ENCODE measurements at places on chromosomes 7 and 10.

GRCh38 chr10:92573798-92574547, at the start of gene IDE:
IDE (minus strand) TSS chr10:92574093; CDS start chr10:92574019, 74 bp downstream.
- DNase-seq, result peak; percentile 60

- no peak for DNase-seq
These were observed 5.6 kb upstream of the NRCAM start for GRCh38 chr7:108461840-108462239.

GRCh38 chr7:12802070-12802469, 114.6 kb downstream of the ARL4A start:
- DNase-seq, result no peak

- no peak for DNase-seq
These were observed 26.1 kb upstream of the ACTR3B start for GRCh38 chr7:152733286-152733934.

DNA sequence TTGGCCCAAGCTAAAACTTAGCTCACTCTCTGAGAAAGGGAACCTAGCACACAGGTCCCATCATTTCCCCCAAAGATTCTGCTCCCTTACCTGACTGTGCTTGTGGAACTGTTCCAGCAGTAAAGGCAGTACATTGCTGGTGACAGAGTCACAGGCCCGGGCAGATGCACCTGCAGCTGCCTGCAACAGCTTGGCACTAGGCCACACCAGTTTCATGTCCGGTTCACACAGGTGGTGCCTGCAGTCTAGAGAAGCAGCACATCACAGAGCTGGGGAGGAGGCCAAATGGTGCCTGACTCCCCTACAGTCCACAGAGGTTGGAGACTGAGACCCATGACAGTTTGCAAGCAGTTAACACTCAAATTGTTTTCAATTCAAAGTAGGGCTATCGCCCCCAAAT, 22.2 kb downstream of the ZDHHC16 start:
- no peak for DNase-seq

DNA sequence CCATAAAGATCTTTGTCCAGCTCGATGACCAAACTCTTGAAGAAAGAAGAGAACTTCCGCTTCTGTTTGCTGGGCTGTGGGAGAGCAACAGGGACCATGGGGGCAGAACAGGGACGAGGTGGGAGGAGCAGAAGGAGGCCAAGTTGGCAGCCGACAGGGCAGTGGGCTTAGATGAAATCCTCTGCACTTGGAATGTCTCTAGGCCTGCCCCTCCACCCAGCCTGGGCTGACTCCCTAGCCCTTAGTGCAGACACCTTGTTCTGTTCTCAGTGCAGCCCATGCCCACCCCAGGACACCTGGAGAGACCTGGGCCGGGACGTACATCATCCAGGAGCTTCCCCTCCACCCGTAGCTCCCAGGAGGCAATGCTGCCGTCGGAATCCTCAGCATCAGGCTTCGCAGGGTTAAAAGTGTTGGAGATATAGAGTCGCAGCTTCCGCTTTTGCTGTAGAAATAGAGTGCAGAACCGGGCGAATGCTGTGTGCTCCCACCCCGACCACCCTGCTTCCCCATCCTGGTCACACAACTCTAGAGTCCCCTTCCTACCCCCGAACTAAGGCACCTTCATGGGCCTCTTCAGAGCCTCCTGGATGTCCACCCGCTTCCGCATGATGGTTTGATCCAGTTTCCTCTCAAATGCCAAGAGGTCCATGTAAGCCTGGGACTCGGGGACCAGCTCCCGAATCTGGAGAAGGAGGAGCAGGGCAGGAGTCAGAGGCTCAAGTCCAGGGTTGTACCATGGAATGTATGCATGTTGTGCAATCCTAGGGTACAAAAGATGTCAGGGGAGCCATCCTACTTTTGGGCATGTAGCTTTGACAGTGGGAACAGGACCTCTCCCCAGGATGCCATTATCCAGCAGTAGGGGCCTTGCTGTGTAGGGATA, 6.1 kb downstream of the SMARCD3 start:
- no peak for DNase-seq

- DNase-seq, result no peak
These were observed 26.4 kb downstream of the STEAP1 start for GRCh38 chr7:90180649-90181048.

GRCh38 chr7:41682422-41682821, 20.5 kb downstream of the INHBA start:
- no peak for DNase-seq

DNA sequence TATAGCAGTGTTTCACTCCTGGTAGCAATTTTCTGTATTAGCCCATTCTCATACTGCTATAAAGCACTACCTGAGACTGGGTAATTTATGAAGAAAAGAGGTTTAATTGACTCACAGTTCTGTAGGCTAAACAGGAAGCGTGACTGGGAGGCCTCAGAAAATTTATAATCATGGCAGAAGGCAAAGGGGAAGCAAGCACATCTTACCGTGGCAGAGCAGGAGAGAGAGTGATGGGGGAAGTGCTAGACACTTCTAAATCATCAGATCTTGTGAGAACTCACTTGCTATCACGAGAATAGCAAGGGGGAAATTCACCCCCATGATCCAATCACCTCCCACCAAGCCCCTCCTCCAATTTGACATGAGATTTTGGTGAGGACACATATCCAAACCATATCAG, 131.6 kb upstream of the EFCAB10 start:
- DNase-seq, result no peak

- DNase-seq, result no peak
These were observed 9.4 kb downstream of the BRAT1 start for GRCh38 chr7:2545746-2546425.

DNA sequence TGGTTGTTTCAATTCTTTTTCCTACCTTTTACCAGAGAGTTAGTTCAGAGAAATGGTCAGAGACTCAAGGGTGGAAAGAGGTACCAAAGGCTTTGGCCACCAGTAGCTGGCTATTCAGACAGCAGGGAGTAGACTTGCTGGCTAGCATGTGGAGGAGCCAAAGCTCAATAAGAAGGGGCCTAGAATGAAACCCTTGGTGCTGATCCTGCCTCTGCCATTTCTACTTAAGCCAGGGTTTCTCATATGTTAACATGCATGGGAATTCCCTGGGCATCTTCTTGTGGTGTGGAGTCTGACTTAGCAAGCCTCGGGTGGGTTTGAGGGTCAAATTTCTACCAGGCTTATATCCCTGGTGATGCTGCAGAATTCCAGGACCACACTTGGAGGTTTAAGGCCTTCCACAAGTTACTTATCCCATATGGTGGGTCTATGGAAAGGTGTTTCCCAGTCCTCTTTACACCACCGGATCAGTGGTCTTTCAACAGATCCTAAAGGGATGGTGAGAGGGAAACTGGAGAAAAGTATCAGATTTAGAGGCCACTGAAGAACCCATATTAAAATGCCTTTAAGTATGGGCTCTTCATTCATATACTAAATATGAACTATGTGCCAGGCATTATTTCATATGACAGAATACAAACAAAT, 3.2 kb downstream of the IL6 start:
- DNase-seq, result no peak

- DNase-seq, result no peak
These were observed 98.1 kb downstream of the SDHAF3 start for GRCh38 chr7:97215556-97215955.

DNA sequence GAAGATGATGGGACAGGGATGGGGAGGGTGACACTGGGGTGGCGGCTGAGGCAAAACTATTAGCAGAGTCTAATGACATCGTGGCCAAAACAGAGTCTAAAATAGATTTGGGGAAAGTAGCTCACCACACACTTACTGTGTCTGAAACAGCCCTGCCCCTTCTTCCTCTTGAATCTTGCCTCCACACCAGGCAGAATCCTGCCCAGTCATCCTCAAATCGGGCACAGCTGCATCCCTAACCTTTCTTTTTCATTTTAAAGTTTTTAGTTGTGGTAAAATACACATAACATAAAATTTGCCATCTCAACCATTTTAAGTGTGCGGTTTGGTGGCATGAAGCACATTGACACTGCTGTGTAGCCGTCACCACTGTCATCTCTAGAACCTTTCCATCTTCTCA, 90.0 kb downstream of the PRKAG2 start:
- DNase-seq, result no peak

GRCh38 chr7:2059964-2060700, 172.6 kb downstream of the MAD1L1 start:
- no peak for DNase-seq

- DNase-seq, result no peak
These were observed 142.0 kb upstream of the PRKCQ start for GRCh38 chr10:6721964-6722615.

- no peak for DNase-seq
These were observed 181.2 kb downstream of the BBS9 start for GRCh38 chr7:33310546-33310945.

- no peak for DNase-seq
These were observed 135.7 kb downstream of the SDK1 start for GRCh38 chr7:3436746-3437145.

GRCh38 chr10:88642963-88643362, 21.3 kb upstream of the LIPF start:
- DNase-seq, result no peak

GRCh38 chr7:53325061-53325460, 289.6 kb downstream of the POM121L12 start:
- no peak for DNase-seq

GRCh38 chr10:114470956-114471905, 66.9 kb upstream of the AFAP1L2 start:
- peak; percentile 49 for DNase-seq

GRCh38 chr10:118621304-118621942, 26.0 kb upstream of the PRLHR start:
- no peak for DNase-seq

- DNase-seq, result no peak
These were observed 103.0 kb downstream of the VOPP1 start for GRCh38 chr7:55469271-55469681.

DNA sequence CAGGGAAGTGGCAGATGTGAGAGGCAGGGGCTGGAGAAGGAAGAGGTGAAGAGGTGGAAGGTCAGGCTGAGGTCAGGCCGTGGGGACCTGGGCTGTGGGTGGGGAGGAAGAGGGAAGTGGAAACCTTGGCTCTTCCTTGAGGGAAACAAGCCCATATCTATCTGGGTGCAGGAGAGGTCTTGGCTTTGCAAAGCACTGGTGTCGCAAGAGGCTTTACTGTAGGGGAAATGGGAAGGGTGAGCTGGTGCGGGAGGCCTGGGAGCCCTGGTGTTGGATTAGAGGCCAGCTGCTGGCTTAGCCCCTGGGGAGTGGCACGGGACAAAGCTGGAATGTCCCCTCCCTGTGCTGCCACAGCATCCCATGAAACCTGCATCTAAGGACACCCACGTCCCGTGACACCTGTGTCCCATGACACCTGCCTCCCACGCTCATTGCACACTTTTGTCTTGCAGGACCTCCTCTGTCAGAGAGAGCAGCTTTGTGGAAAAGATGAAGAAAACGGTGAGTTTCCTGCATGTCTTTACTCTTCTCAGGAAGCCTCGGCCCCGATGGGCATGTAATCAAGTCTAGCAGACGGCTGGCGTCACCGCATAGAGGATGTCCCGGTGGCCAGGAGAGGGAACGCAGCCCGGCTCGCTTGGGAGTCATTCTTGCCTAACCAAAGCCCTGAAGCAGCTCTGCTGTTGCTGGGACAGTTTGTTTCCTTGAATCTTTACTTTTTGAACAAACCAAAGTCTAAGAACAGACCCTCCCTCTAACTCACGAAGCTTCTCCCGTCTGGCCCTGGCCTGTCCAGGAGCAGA, 22.2 kb downstream of the TMEM120A start:
- DNase-seq, result no peak

DNA sequence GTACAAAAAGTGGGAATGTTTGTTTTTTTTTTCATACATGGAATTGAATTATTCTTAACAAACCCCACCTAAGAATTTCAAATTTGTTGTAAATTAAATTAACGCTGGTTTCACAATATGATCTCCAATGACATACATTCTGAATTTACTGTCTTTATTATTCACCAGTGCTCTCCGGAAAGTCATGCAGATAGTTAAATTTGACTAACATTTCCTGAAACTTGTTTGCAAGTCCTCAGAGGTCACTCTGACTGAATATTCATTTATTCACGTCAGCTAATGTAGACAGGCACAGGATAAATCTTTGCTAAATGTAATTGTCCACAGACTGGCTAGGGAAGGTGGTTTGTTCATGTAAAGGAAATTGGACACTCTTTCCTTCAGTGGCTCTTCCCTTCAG, 730.4 kb downstream of the PHTF2 start:
- no peak for DNase-seq

DNA sequence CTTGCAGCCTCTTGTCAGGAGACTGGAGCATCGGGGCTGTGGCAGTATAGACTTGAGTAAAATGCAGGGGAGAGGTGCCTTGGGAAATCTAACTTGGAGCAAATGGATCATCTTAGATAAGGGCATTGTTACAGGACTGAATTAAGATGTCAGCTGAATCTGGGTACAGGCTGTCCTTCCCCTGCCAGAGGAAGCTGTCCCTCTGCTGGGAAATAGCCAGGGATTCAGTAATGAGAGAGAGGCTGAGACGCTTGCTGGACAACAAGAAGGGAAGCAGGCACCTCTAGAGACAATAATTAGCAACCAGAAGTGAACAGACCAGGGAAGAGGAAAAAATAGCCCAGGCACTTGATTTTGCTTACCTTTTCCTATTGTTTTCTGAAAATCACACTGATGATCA, 20.7 kb upstream of the RAPGEF5 start:
- DNase-seq, result no peak

DNA sequence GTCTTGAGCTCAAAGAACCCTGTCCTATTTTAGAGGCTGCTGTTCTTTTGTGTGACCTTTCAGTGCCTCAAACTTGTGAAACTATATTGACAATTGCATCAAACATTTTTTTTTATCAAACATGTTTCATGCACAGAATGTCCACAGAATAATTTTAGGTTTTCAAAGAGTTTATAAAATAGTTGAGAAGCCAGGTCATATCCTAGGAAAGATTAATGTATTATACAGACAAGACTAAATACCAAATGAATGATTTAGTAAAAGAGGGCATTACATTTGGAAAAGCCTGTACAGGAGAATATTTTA, 67.0 kb downstream of the CDK6 start:
- DNase-seq, result no peak

GRCh38 chr7:154776350-154776749, 226.6 kb downstream of the PAXIP1 start:
- no peak for DNase-seq

GRCh38 chr7:5702876-5703571, 78.4 kb downstream of the RNF216 start:
- DNase-seq, result no peak

DNA sequence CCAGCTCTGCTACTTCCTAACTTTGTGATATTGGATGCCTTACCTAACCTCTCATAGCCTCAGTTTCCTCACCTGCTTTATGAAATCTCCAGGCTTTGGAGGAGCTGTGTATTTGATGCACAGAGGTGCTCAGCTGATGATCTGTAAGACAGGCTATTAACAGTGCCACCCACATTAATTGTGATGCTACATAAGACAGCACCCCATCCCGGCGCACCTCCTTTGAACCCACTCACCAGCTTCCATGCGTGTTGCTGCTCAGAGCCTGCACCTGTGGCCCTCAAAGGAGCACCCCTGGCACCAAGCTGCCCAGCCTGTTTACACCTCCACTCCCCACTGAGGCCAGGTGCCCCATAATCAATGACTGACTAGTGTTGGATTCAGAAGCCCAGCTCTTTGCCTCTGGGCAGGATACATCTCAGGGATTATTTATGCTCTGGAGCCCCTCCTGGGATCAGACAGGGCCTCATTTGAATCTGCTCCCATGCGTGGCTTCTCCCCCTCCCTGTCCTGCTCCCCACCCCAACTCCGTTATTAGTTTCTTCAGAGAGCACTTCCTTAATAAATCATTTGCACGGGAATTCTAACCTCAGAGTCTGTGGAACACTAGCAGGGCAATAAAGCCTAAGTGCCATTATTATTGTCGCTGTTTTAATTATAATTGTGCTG, 87.7 kb downstream of the GFRA1 start:
- DNase-seq, result no peak
